ENCODE measurements at places on chromosomes 1 and 21.

GRCh38 chr1:94621395-94621794 lies 79.8 kb upstream of the F3 start:
- no peak for DNase-seq

GRCh38 chr1:46396441-46397398 lies 2.6 kb downstream of the FAAH start:
- DNase-seq: no peak

DNA sequence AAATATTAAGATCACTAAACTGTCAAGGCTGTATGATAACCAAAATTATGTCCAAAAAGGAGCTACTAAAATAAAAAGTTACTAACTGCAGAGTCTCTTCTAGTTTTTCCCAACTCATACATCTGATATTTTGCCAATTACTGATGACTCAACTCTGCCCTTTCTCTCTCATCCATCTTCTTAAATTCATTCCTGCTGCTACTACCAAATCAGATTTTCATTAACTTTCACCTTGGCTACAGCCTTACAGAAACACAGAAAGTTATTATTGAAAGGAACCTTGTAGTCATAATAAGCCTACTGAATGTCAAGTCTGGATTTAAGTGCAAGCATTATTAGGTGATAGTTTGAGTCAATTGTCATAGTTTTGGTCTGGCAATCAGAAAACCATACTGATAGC lies 273.1 kb downstream of the DPYD start:
- no peak for DNase-seq

GRCh38 chr1:234373959-234374254 lies 651 bp downstream of the COA6 start:
- DNase-seq: no peak

DNA sequence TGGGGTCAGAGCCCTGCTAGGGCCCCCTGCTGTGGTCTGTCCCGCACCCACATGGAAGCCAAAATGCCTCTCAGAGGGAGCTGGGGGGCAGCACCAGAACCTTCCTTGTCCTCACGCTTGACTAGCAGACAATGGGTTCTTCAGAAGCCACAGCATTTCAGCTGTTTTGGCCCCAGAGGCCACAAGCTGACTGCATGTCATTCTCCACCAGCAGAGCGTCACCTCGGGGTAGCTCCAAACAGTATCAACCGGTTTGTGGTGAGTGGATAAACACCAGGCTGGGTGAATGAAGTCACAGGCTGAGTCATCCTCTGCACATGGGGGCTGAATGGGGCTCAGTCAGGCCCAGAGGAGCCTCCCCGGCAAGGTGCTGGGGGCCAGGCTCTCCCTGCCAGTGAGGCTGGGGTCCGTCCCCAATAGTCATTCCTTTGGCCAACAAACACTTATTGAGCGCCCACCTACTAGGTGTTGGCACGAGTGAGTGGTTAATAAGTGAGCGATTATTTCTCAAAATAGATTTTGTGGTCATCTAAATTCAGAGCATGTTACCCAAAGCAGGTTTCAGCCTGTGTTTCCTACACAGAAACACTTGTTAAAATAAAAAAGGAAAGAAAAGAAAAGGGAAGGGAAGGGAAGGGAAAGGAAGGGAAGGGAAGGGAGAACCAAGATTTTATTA lies 9.1 kb downstream of the OLIG1 start:
- peak; percentile 82 for DNase-seq

All from GM18507 (cell line).